Astrocyte (in vitro differentiated cells and primary cell): ENCODE measurements at places on chromosomes 1 and 21.

GRCh38 chr1:201711811-201712210, 117.1 kb upstream of the IPO9 start:
- no peak for DNase-seq

DNA sequence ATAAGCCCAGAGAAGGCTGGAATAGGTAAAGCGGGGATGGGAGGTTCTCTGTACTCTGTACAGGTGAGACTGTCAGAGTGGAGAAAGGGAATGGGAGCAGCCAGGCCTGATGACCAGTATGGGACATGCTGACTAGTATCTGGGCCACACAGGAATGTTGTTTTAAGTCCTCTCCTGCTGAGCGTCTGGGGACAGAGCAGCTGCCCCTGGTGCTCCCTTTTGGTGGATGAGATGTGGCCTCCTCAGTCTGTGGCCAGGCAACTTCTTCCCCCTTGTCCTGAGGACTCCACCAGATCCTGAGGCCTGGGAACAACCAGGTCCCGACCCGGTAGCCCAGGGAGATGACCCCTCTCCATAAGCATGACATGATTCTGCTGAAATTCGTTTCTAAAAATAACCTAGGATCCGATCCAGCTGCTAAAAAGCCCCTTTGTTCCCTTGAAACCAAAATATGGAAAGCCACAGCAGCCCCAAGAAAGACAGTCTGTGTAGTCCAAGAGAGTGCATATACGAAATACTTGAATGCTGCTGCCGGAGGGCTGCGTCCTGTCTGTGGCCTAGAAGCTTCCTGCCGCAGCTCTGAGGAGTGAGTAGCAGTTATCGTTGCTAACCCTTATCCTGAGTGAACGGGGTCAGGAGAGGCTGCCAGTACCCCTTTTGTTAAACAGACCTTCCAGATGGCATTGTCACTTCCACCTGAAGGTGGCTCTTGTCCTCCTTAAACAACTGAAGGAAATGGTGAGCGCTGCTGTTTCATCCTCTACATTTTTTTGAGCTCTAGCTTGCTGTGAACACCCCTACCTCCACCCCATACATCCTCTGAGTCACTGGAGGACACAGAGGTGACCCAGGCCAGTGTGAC, 47.1 kb downstream of the ATP2B4 start:
- DNase-seq: peak; percentile 93

- DNase-seq: no peak
These were observed at the start of gene SLC19A1 for GRCh38 chr21:45542242-45542666. TSS of gene SLC19A1 (minus strand) at chr21:45542440. CDS start at chr21:45537959, 4,481 bp downstream.

GRCh38 chr1:165218731-165219130, 137.8 kb downstream of the LMX1A start:
- DNase-seq: no peak

DNA sequence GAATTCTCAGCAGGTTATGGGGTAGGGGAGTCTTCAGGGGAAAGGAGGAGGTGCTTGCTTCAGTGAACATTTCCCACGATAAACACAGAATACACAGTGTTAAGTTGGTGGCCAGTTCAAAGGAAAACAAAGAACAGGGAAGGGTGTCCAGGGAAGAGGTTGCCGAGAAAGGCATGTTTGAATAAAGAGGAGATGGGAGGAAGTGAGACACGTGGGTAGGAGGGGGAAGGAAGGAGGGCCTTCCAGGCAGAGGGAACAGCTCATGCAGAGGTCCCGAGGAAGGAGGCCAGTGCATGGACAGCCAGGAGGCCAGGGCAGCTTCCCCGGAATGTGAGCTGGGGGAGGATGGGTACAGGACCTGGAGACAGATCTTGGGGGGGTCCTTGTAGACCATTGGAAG, 130.3 kb upstream of the TMEM51 start:
- DNase-seq: no peak

- peak; percentile 81 for DNase-seq
These were observed 8.6 kb downstream of the HJV start for GRCh38 chr1:146012703-146013558.

GRCh38 chr1:179264507-179264906, 29.1 kb upstream of the SOAT1 start:
- peak; percentile 19 for DNase-seq

GRCh38 chr1:178262120-178262500, 168.2 kb downstream of the RASAL2 start:
- DNase-seq: peak; percentile 80

DNA sequence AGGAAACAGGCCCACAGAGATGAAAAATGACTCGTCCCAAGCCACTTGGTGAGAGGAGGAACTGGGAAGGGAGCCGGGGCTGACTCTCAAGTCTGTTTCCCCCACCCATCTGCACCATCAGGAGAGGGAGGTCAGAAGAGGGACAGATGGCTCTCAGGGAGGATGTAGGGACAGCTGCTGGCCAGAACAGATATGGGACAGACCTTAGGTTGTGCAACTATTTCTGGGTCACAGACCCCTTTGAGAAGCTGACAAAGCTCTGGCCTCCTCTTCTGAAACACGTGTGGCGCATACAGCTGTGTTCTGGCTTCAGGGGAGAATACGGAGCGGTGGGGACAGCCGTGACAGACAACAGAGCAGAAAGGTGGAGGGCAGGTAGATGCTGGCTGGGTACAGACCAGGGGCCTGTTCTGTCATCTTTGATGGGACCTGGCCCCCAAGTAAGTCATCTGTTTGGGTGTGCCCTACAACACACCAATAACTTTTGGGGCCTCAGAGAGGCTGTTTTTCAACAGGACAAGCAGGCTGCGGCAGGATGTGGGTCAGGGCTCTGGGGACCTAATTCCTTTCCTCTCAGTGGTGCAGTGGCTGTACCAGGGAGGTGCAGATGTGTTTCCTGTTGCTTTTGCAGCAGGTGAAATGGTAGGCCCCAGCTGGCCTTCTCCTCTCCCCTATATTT, 7.3 kb downstream of the SH3BGRL3 start:
- no peak for DNase-seq

GRCh38 chr1:26690576-26691031, 5.2 kb upstream of the ARID1A start:
- no peak for DNase-seq
